ENCODE measurements at places on chromosomes 11 and 22. TPM values are rescaled to one million over a fixed set of nuclear protein-coding genes. Genes with fewer than 3 reads are reported as not detected.

The KRTAP5-9 gene
- total RNA-seq: not detected

The LMO2 gene
- total RNA-seq: 11.2 TPM

The CNGA4 gene
- not detected for total RNA-seq

The NEFH gene
- total RNA-seq: 0.14 TPM

The OR6A2 gene
- not detected for total RNA-seq

The GAS2 gene
- 11.9 TPM for total RNA-seq

The SNX32 gene
- total RNA-seq: not detected

The INS gene
- total RNA-seq: 1.0 TPM

The PLA2G3 gene
- total RNA-seq: not detected

The ALKBH8 gene
- 7.8 TPM for total RNA-seq

The TH gene
- not detected for total RNA-seq

The SCARF2 gene
- 5.2 TPM for total RNA-seq

DNA sequence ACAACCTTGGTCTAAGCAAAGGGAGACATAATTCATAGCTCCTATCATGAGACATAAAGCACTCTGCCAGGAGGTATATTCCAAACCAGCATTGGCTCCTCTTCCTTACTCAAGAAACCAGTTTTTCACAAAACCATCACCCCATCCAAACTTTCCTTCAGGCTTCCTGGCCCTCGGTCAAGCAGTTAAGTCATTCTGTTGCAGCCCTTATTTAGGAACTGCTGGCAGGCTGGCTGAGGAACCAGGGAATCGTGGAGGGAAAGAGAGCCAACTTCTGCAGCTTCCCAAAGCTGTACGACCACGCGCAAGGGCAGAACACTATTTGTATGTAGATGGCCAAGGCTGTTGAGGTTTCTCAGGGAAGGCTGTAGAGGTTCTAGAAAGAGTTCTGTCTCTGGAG lies 680 bp downstream of the IFT46 start:
- peak; percentile 21 for DNase-seq

DNA sequence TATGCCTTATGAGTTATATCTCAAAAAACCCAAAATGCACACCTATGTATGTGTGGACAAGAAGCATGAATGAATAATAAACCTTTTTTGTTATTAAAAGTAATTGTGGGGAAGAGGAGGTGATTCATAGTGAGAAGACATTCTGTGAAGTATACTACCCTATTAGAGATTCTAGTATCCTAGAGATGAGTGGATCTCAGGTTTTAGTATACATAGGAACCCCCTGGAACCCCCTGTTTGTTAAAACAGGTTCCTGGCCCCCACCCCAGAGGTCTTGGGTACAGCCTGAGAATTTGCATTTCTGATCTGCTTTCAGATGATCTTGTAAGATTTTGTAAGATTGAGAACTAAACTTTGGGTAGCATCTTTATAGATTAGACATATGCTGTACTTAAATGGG lies 17.5 kb downstream of the NUCB2 start:
- DNase-seq: no peak

GRCh38 chr11:76803811-76804600 lies 20.9 kb downstream of the TSKU start:
- DNase-seq: no peak

GRCh38 chr11:76627606-76628005 lies 42.9 kb downstream of the LRRC32 start:
- no peak for DNase-seq

DNA sequence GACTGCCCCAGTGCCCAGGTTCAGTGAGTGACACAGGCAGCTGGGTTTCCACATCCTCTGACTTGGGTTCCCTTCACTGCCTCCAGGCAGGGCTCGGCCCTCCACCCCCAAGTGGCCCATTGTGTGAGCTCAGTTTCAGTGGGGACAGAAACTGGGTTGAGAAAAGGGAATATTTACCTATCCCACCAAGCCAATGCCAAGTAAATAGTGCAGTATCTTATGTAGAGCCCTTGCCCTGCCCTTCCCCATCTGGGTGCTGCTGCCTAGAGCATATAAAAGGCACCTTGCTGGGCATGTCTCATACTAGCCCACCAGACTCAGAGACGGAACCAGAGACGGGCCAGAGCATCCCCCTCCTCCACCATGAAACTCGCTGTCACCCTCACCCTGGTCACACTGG lies at the start of gene SCGB1A1:
Gene SCGB1A1, plus strand, starts transcription at position 301 of the 400 bp plus-strand sequence. Its CDS starts 63 bp downstream, at position 364.
- no peak for DNase-seq

DNA sequence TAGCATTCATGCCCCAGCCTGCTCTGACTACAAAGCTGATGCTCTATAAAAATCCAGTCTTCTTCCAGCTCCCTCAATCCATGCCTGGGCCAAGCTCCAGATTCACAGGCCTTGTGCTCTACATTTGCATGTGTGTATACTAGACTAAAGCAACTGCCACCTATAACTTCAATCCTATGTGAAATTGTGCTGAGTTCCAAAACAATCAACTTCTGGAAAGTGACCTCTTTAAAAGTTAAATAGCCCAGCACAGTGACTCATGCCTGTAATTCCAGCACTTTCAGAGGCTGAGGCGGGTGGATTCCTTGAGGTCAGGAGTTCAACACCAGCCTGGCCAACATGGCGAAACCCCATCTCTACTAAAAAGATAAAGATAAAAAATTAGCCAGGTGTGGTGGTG lies 114.3 kb upstream of the ZC3H12C start:
- no peak for DNase-seq

DNA sequence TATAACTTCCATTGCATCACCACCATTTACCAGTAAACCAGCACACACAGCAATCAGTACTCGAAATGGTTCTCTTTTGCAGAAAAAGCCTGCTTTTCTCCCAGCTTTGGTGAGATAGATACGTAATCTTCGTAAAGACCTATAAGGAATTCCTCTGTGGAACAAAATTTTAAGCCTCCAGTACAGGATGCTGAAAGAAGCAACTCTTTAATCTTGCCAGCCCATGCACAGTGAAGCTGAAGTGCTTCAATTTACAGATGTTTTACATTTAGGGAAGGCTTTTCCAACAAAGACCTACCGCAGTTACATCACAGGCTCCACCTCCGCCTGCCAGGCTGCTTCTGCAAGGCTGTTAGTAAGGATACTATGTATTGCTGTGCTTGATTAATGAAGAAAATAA lies 1.9 kb downstream of the ELMOD1 start:
- no peak for DNase-seq

GRCh38 chr11:94127638-94128037 lies 1.0 kb upstream of the PANX1 start:
- no peak for DNase-seq

DNA sequence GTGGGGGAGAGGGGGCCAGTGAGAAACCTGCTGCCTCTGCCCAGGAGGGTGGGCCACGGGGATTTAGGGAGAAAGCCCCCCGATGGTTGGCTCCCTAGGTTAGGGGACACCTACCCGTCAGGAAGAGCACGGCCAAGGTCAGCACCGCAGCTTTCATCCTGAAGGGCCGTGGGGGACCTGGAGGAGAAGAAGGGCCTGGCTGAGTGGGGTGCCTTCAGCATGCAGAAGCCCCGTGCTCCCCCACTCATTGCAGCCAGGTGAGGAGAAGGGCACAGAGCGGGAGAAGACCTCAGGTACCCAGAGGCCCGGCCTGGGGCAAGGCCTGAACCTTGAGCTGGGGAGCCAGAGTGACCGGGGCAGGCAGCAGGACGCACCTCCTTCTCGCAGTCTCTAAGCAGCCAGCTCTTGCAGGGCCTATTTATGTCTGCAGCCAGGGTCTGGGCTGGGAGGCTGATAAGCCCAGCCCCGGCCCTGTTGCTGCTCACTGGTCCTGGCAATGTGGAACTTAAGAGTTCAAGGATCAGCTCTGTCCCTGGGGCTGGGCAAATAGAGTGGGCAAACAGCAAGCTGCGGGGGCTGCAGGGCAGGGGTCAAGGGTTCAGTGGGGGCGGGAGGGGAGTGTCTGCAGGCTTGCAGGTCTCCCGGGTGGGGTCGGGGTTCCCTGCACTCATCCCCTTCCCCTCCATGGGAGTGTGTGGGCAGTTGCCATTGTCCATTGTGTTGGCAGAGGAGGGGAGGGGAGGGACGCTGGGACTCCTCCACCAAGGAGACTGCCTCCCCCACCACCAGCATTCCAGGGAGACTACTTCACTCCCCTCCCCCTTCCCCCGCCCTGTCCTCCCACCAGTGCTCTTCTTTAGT lies at the start of gene APOA1:
Gene APOA1, minus strand, starts transcription at position 392 of the 861 bp plus-strand sequence. Its CDS starts 235 bp downstream, at position 157.
- DNase-seq: peak; percentile 24

DNA sequence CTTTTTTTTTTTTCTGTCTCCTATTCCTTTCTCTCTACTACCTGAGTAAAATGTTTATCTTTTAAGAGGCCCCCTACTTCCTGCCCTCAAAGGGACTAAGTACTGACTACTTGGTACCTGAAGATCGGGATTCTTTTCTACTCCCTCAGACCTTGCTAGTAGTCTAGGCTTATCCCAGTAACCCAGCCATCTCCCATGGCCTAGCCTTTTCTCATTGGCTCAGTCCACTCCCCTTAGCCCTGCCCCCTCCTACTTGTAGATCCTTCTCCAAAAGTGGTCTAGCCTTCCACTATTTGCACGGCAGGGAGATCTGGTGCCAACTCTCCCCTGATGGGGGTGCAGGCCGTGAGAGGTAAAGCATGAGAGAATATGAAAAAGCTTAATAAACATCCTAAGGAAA lies 133.7 kb downstream of the RCN1 start:
- no peak for DNase-seq

DNA sequence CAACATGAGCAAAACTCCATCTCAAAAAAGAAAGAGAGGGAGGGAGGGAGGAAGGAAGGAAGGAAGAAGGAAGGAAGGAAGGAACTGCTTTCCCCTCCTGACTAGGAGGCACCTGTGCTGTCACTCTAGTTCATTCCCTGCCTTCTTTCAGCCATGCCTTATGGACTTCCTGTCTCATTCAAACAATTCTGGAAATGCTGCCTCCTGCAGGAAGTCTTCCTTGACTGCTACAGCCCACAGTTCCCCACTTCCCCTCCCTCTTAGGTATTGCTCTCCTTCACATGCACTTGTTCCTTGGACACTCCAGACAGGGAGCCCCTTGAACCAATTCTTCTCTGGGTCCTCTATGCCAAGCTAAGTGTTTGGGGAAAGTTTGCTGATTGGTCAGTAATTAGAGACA lies 31.6 kb upstream of the WNT11 start:
- no peak for DNase-seq

- DNase-seq: no peak
Observed at GRCh38 chr22:41681616-41682015, 7.1 kb downstream of the SNU13 start.

GRCh38 chr22:27022896-27023361 lies 365.5 kb downstream of the MIAT start:
- no peak for DNase-seq

DNA sequence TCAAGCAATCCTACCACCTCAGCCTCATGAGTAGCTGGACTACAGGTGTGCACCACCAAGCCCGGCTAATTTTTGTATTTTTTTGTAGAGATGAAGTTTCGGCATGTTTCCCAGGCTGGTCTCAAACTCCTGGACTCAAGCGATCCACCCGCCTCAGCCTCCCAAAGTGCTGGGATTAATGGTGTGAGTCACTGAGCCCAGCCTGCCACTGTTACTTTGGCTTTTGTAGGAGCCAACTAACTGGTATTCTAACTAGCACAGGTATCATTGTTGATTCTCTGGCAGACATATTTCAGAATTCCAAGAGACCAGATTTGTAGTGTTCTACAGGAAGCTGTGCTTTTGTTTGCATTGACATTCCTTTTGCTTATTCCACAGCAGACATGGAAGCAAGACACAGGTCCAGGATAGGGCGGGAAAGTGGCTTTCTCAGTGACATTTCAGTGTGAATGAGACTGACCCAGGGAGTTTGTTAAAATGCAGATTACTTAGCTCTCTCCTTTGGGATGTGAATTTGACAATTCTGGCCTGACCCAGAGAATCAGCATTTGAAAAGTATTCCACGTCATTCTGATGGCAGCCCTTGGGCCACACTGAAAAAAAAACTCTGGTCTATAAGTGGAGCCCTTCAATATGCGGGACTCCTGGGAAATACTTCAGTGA lies 52.2 kb upstream of the PAX6 start:
- no peak for DNase-seq

GRCh38 chr11:78318321-78319114 lies 99.1 kb downstream of the GAB2 start:
- no peak for DNase-seq

DNA sequence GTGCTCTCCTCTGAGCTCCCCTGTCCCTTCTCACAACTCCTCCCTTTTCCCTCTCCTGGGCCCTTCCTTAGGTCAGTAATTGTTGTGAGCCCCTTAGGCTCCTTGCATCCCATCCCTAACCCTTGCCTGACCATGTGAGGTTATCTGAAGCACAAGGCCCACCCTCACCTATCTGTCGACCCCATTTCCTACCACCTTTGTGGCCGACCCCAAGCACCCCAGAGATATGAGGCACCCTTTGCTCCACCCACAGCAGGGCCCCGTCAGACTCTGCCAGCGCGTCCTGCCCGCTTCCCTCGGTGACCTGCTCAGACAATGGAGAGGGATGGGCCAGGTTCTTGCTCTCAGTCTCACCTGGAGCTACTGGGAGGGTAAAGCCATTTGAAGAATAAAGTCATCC lies 1.3 kb downstream of the GNG3 start:
- no peak for DNase-seq

- DNase-seq: no peak
Observed at GRCh38 chr11:85626496-85626895, 648 bp downstream of the DLG2 start.

DNA sequence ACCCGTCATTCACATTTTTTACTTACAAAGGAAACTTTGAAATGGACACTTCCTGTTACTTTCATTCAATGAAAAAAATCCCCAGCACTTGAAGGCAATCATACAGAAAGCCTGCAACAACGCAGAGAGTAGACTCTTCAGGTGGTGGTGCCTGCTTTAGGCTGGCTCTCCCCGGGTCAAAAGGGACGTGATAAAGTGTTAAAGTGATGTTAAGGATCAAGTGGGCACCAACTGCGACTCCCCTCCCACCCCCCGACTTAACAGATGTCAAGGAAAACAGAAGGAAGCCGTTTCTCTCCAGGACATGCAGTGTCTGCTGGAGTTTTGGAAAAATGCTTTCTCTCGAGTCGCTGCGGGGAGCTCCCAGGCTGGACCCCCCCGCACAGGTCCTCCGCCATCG lies 414 bp upstream of the PNPLA3 start:
- DNase-seq: no peak

GRCh38 chr11:57124505-57124904 lies 57.2 kb upstream of the LRRC55 start:
- no peak for DNase-seq

DNA sequence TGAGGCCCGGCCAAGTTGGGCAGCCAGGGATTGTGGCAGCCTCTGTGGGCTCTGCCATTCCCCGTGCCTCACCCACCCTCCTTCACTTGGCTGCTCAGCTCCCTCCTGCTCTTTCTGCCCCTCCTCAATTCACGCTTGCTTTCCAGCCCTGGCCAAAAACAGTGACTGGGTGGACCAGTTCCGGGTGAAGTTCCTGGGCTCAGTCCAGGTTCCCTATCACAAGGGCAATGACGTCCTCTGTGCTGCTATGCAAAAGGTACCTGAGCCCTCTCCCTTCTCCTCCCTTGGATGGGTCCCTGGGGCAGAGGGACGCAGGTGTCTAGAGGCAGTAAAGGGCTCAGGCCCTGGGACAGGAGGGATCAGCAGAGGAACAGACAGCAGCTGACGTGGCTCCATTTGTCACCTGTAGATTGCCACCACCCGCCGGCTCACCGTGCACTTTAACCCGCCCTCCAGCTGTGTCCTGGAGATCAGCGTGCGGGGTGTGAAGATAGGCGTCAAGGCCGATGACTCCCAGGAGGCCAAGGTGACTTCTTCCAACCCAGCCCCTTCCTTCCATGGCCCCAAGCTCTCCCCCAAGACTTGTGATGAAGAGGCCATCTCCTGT lies 2.7 kb downstream of the FREY1 start:
- DNase-seq: no peak

GRCh38 chr11:93524173-93524536 lies 19.0 kb downstream of the SMCO4 start:
- no peak for DNase-seq
